Colonic mucosa (tissue), 4 donors: ENCODE measurements at places on chromosomes 4 and X. TPM values are rescaled to one million over a fixed set of nuclear protein-coding genes. Genes with fewer than 3 reads are reported as not detected.

The FOXO4 gene
- 47.4 TPM for total RNA-seq

The NLRP2B gene
- not detected for total RNA-seq

The PCDH10 gene
- 0.22 TPM for total RNA-seq

The NAT8L gene
- 0.17 TPM for total RNA-seq

The PABPC1L2A gene
- not detected for total RNA-seq

The CYLC1 gene
- not detected for total RNA-seq

The WNK3 gene
- 0.24 TPM for total RNA-seq

The DTHD1 gene
- 0.08 TPM for total RNA-seq
